ENCODE measurements at places on chromosomes 6 and 20.

DNA sequence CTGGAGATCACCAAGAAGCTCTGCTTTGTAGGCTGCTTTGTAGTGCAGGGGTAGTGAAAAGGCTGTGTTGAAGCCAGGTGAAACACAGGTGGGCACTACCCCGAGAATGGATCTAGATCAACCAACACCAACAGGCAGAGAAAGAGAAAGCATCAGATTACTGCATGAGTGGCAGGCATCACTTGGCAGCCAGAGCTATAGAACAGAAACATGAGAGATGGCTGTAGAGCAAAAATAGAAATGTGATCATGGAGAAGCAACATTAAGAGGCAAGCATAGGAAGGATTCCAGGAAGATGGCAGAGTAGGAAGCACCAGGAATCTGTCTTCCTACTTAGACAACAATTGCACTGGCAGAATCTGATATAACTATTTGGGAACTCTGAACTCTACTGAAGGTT, 311.1 kb upstream of the TCF21 start:
- DNase-seq: no peak

- peak; percentile 75 for DNase-seq
Measured at GRCh38 chr6:3742426-3743344, 8.8 kb downstream of the PXDC1 start.

DNA sequence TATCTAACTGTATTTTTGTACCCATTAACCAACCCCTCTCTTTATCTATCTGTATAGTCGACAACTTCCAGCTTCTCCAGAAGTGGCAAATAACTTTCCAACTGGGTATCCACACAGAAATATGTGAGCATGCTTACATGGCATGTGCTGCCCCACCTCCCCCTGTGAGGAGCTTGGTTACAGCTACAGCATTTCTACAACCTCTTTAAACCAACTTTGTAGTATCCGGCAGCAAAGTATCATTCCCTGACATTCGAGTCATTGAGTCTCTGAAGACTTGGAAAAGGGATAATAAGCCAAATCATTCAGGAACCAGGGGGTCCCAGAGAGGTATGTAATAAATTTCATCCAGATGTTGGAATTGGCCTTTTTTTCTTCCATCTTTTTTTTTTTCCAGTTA, 48.2 kb upstream of the ASIP start:
- DNase-seq: no peak

GRCh38 chr6:116392132-116393013, 21.6 kb downstream of the DSE start:
- no peak for DNase-seq

- no peak for DNase-seq
Measured at GRCh38 chr20:10093087-10093591, 58.4 kb downstream of the ANKEF1 start.

GRCh38 chr6:34901930-34902329, 12.9 kb downstream of the ANKS1A start:
- no peak for DNase-seq

DNA sequence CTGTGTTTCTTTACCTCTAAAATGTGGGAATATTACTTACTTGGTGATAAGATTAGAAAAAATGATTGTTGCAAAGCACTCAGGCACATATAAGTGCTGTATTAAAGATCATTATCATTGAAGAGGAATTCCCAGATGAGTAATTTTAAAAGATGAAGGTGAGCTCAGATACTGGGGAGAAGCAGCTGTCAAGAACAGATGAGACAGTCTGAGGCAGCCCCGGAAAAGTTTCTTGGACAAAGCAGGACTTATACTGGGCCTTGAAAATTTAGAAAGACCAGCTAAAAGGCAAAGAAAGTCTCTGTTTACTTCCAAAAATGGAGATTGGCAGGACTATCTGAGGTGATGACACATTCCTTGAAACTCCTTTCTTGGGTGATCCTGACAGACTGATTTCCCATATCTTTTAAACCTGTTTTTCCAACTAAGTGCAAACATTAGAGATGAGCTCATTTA, 93.8 kb upstream of the MARCKS start:
- DNase-seq: no peak

GRCh38 chr6:116192786-116193185, 61.1 kb downstream of the TSPYL4 start:
- DNase-seq: no peak

GRCh38 chr6:117986396-117986795, 79.3 kb downstream of the SLC35F1 start:
- no peak for DNase-seq

GRCh38 chr20:63432577-63433325, 39.7 kb downstream of the KCNQ2 start:
- no peak for DNase-seq

Data from stimulated activated CD4-positive, alpha-beta T cell treated with anti-CD3 and anti-CD28 coated beads, Interleukin-1b, Interleukin-23, amount 100 ng/mL, for 1 hour (primary cell).